Urothelium cell line (cell line): ENCODE measurements at places on chromosomes 2 and 18.

- peak; percentile 46 for DNase-seq
Measured at GRCh38 chr2:15560140-15560987, 770 bp downstream of the NBAS start.

DNA sequence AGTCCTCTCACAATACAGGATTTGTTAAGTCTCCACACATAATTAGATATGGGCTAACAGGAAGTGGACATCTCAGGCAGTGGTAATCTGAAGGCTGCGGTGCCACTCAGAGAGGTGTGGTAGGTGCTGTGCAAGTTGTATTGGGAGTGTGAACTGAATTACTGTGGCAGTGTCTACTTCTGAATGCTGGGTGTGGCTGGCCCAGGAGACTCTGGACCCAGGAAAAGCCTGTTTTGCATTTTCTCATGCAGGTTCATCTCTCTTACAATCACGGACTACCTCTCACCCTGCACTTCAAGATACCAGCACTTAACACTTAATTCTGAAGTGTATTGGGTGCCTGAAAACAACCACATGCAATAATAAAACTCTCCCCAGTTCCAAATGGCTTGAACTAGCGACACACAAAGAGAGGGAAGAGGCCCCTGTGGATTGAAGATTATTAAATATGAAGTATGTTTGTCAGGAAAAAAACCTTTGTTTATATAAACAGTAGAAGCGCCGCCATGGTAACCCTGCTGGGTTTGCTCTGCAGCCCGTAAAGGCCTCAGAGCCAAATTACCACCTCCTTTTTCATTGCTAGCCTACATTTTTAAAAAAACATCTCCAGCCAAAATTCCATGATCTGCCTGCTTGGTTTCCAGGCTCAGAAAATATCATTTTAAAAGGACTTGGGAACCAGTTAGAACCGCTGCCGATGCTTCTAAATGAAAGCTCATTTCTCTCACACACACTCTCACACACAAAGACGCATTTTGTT is 77.5 kb downstream of the GFPT1 start:
- DNase-seq: no peak

GRCh38 chr2:107334306-107334705 is 448.3 kb upstream of the ST6GAL2 start:
- no peak for DNase-seq

GRCh38 chr2:8767324-8767723 is 70.1 kb downstream of the KIDINS220 start:
- no peak for DNase-seq

- no peak for DNase-seq
Measured at GRCh38 chr2:199302851-199303250, 154.9 kb downstream of the SATB2 start.

GRCh38 chr2:129798301-129798581 is 181.2 kb upstream of the RAB6C start:
- DNase-seq: no peak

- no peak for DNase-seq
Measured at GRCh38 chr18:3264362-3264761, 2.4 kb downstream of the MYL12B start.

DNA sequence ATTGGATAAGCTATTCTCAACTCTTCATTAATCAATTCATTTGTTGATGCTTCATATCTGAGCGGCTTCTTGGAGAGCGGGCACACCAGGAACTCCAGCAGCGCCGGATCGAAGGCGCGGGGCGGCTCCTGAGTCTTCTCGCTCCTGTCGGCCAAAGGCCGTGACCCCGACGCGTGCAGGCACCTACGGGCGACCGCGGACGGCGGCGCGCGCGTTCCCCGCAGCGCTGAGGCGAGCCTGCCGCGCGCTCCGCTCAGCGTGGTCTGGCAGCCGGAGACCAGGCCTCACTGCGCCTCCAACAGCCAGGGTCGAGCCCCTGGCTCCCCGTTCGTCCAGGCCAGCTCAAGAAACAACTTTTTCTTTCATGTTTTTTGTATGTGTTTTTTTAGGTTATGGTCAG is 97.5 kb downstream of the ICA1L start:
- no peak for DNase-seq
